Cortex of kidney (tissue), 1 donor: ENCODE measurements at places on chromosomes 3 and 15.
A peak's percentile ranks its signal among the peaks of the same experiment; 100 is the strongest.

DNA sequence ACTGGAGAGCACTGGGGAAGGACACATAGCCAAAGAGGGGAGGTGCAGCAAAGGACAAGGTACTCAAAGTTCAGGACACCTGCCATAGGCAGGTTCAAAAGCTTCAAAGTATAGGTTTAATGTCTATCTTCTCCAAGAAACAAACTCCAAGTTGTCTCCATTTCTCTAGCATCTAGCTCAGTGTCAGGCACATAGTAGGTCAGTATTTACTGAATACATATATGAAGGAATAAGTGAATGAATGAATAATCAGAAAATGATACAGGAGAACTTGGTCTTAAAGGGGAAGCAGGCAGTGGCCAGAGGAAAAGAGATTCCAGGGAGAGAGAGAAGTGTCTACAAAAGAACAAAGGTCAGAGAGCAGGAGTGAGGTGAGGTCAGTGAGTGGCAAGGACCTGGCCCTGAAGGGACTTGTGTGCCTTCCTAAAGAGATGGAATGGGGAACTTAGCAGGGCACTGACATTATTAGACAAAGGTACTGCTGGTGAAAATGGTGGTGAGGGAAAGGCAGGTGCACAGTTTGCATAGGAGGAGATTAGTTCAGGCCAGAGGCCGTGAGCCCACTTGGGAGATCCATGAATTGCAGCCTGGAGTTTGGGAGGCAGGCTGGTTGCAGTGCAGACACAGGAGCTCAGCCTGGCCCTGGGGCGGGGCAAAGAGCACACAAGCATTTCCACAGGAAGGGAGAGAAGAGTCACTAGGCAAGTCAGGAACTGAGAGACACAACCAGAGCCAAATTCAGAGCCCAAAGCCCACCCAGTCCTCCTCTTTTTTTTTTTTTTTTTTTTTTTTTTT is 21.4 kb downstream of the TBC1D2B start:
- DNase-seq, result no peak

GRCh38 chr3:22994781-22995180 is 208.3 kb upstream of the UBE2E2 start:
- DNase-seq, result no peak

- no peak for DNase-seq
Observed at GRCh38 chr3:52472239-52473000, 17.0 kb downstream of the NISCH start.

GRCh38 chr15:48191574-48192225 is at the start of gene CTXN2:
CTXN2 (plus strand) TSS chr15:48191665; CDS start chr15:48201301, 9,636 bp downstream.
- no peak for DNase-seq

DNA sequence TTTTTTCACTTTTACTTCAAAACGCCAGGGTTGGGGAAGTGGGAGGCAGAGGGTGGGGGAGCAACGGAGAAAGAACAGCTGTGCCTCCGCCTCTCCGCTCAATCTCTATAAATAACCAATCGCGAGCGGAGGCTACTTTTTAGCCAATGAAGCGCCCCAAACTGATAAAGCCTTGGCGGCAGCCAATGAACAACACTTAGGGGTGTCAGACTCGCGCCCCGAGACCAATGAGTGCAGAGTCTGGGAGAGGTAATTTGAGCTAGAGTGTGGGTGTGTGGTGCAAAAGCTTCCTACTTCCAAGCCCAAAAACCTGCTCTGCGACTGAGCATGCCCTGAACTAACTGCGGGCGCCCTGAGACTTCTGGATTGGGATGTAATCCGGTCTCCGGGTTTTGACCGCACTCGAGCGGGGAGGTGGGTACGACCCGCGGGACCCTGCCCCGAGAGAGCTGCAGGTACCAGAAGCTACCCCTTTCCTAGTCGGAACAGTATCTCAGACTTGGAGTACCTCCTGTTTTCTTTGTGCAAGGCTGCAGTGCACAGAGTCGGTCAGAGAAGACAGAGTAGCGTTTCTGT is 800 bp upstream of the RAP2B start:
- peak; percentile 31 for DNase-seq

DNA sequence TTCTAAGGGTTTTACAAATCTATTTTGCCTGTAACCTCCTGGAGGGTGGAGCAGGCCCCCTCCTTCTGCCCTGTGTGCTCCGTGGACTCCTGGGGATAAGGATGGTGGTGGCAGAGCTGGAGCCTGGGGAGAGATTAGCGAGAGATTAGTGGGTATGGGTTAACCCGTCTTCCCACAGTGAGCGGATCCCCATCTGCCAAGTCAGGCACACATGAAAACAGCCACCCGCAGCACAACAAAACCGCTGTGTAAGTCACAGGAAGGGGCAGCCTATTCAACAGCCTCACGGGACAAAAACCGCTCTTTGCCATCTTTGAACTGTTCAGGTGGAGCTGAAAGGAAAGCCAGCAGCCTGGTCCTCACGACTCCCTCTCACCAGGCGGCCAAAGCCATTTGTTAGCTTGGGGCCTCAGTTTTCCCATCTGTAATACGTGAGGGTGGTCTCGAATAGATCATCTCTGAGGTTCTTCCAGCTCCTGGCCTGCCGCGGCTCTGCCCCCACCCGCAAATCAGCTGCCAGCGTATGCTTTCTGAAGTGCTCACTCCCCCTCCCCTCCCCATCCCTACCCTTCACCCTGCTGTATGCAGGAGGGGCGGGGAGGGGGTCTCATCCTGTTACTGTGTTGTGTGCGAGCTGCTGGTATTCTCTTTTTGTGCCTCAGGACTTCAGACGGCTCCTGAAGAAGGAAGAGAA is 43.6 kb downstream of the PDIA5 start:
- DNase-seq, result no peak

- no peak for DNase-seq
Observed at GRCh38 chr15:51195459-51195858, 100.8 kb upstream of the TNFAIP8L3 start.

DNA sequence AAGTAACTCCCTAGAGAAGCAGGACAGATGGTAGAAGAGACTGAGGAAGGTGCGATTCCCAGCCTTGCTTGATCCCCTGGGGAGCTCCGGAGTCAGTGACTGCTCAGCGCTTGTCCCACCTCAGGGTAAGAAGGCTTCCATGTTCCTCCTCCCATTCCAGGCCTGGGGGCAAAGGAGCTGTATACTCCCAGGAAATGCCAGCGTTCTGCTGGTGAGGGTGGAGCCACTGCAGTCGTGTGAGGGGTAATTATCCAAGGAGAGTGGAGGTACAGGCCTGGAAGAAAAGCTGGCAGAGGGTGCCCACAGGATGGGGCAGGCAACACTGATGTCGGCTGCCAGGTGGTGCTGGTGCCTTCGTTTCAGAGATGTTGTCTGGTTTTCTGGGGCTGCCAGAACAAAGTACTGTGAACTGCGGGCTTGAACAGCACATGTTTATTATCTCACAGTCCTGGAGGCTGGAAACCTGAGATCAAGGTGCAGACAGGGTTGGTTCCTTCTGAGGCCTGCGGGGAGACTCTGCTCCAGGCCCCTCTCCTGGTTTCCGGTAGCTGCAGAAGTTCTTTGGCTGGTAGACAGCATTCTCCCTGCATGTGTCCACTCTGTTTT is 12.1 kb upstream of the APBA2 start:
- no peak for DNase-seq
